ENCODE measurements at places on chromosomes 12 and 14.

DNA sequence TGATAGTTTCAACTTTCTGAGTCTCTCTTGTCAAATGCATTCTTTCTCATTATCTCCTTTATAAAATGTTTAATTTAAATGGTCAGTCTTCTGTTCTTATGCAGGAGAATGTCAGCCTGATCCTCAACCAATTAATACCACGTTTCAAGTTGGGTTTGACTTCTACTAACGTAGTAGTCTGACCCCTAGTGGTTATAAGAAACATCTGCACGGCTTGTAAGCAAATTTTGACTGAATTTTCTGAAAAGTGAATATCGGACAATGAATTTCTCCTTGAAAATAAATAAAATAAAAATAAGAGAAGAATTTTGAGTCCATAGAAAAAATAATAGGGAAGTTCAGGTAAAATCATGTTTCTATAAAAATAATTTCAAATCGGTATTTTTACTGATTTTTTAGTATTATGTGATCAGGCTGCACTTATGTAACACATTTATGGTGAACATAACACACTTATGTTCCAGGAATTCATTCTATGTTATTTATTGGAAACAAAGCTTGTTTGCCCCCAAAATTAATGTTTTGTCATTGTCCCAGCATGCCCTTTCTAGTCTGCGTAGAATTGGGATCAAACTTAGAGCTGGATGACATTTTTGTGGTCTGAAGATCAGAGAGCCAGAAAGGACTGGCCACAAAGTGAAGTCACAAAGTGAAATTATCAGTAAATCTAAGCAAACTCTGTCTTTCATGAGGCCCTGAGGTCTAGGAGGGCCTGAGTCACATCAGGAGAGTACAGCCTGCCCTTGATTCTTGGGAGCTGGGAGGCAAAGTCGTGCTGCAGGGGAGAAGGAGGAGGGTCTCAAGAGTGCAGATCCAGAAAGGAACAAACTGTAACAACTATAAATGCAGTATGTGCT, 101.2 kb upstream of the STXBP6 start:
- no peak for DNase-seq

- DNase-seq: no peak
Observed at GRCh38 chr12:109915171-109916040, 15.3 kb downstream of the TCHP start.

GRCh38 chr12:56833780-56834179, 70.7 kb downstream of the HSD17B6 start:
- DNase-seq: no peak

DNA sequence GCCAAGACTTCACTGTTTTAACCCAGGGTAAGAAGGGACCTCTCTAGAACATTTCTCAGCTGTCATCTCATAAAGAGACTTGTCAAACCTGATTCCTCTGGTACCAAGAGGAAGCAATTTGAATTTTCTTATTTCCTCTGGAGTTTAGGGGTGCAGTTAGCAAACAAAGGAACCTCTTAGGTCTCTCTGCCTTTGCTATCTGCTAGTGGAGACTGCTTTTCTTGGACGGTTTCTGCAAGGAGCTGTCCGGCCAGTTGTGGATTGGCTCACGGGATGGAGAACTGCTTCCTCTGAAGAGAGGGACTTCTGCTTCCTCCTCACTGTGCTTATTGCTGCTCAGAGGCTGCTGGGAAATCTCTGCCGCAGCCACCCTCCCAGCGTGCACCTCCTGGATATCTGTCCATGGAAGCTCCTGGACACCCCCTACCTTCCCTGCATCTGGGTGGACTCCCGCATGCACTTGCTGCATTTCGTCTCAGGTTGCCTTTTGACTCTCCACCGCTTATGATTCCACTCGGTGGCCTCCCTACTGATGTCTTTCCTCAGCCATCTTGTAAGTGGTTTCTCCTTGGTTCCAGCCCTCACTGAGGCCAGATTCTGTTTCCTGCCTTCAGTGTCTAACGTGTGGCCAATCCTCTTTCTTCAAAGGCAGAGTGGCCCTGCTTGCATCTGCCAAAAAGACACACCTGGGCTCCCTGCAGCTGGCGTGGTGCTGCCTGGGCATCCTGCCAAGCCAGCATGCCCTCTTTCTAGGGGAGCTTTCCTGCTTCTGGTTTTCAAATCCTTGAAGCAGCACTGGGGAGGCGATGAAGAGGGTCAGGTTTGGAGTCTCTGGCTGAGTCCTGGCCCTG, 187.3 kb downstream of the CHST11 start:
- DNase-seq: no peak

- DNase-seq: no peak
Observed at GRCh38 chr12:118368821-118369220, 3.9 kb downstream of the TAOK3 start.

- no peak for DNase-seq
Observed at GRCh38 chr12:126668538-126668937, 1598.4 kb upstream of the TMEM132C start.

GRCh38 chr12:105409279-105409678, 78.8 kb downstream of the C12orf75 start:
- no peak for DNase-seq

- DNase-seq: no peak
Observed at GRCh38 chr12:96522690-96523089, 33.3 kb downstream of the CFAP54 start.

DNA sequence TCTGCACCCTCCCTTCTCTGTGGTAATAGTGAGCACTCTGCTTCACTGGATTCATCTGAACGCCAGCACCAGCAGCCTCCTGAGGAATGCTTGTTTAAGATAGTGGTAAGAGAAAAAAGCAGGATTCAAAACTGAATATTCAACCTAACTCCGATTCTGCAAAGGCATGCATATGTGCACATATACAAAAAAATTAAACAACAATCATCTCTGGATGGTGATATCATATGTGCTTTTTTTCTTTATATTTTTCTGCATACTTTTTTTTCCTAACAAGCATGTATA, 9.8 kb downstream of the TMEM229B start:
- DNase-seq: no peak

GRCh38 chr12:108729612-108730364, 1.5 kb downstream of the CORO1C start:
- no peak for DNase-seq

DNA sequence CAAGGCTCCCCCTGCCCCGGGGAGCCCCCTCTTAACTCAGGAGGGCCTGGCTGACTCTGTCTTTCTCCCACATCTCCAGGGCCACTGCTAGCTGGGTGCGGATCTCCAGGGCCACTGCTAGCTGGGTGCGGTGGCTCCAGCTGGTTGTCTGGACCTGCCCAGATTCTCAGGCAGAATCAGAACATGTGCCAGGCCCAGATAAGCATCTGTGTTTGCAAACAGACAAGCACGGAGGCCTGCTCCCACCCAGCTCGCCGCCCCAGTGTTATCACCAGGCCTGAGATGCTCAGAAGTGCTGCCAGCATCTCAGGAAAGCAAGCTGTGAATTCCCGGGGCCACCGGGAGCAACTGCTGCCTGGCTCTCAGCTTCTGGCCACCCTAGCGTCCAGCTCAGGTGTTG, 98.4 kb upstream of the FZD10 start:
- no peak for DNase-seq

- no peak for DNase-seq
Observed at GRCh38 chr14:36785511-36785910, 123.9 kb downstream of the PAX9 start.

DNA sequence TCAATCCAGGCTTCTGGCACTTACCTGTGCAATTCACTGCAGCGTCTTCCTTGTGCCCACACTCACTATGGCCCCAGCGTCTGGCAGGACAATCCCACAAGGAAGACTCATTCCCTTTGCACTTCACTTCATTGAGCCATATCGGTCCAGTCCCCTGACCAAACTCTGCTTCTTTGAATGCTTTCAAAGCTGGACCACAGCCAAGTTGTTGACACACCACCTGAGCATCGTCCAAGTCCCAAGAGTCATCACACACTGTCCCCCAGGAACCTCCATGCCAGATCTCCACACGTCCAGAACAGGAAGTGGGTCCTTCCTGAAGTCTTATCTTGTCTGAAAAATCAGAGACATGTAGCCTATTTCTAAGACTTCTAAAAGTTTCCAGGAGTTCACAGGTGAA, 20.2 kb downstream of the CD163 start:
- DNase-seq: no peak

Data from activated CD4-positive, alpha-beta T cell treated with anti-CD3 and anti-CD28 coated beads for 48 hours (primary cell).